Activated CD4-positive, alpha-beta T cell treated with anti-CD3 and anti-CD28 coated beads, Interleukin-2, amount 50 U/mL, for 24 hours (primary cell): ENCODE measurements at places on chromosomes 2 and 18.
A peak's percentile ranks its signal among the peaks of the same experiment; 100 is the strongest.

GRCh38 chr2:225340923-225341322 is 58.6 kb upstream of the NYAP2 start:
- DNase-seq, result no peak

- DNase-seq, result no peak
Measured at GRCh38 chr2:144071461-144071860, 448.5 kb downstream of the ZEB2 start.

DNA sequence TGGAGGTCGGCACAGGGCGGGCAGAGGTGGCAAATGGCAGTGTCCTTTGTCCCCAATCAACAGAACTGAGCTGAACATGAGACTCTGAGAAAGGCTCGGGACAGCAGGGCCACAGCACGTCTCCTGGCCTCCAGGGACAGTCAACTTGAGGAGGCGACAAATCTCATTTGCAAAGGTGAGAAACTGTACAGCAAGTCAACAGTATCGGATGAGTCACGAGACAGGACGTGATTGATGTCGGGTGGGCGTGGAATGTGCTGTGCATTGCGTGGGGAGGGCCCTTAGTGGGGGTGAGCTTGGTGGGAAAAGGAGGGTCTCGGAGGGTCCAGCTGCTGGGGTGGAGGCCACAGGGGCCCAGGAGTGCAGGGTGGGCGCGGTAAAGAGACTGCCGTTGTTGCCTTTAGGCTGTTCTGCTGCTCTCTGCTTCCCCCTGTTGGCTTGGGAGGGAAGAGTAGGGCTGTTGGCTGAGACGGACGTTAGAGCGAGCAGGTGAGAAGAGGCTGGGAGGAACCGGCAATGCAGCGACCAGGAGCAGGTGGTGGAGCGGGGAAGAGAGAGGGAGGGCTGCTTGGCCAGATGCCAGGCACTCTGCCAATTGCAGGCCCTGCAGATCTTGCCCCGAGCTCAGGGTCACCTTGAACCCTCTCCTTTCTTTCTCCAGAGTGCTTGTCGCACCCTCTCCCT is 164.3 kb downstream of the BCL2 start:
- peak; percentile 86 for DNase-seq

DNA sequence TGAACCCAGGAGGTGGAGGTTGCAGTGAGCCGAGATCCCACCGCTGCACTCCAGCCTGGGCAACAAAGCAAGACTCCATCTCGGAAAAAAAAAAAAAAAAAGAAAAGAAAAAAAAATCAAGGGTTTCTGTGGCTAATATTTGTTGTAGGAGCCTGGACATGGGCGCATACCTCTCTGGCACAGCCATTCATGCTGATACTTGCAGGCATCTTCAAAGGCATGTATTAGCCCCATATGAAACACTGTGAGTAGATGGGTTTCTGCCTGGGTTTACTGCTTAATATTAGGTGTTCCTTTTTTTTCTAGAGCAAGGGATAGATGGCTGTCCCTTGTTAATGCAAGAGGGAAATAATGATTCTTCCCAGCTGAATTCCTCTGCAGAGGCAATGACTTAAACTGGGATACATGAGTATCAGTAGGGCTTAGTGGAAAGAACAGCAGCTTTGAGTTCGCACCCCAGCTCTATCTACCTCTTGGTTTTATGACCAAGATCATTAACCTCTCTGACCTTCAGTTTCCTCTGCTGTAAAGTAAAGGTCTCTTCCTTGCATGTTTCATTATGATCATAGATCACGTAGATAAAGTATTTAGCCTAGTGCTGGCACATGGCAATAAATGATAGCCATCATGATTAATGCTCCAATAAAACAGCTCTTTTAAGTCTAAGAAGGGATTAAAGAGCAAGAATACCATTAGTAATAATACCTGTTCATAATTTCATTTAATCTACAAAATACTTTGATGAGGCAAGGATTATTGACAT is 4.5 kb upstream of the ATL2 start:
- no peak for DNase-seq

GRCh38 chr18:60446821-60447220 is 74.2 kb upstream of the MC4R start:
- no peak for DNase-seq

DNA sequence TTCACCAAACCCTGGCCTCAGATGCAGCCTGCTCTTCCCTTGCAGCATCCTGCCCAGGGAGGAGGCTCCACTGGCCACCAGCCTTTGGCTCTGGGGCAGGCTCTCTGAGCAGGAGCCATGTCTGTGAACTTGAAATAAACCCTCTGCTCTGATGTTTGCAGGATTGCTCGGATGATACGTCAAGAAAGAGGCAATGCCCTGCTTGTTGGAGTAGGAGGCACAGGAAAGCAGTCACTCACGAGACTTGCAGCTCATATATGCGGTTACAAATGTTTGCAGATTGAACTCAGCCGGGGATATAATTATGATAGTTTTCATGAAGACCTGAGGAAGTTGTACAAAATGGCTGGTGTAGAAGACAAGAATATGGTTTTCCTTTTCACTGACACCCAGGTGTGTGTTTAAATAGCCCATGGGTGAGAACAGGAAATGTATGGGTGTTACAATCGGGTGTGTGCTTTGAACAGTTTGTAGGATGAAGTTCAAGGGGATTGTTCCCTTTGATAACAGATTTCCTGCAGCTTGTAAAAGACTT is 177.9 kb downstream of the DNAH6 start:
- peak; percentile 11 for DNase-seq

DNA sequence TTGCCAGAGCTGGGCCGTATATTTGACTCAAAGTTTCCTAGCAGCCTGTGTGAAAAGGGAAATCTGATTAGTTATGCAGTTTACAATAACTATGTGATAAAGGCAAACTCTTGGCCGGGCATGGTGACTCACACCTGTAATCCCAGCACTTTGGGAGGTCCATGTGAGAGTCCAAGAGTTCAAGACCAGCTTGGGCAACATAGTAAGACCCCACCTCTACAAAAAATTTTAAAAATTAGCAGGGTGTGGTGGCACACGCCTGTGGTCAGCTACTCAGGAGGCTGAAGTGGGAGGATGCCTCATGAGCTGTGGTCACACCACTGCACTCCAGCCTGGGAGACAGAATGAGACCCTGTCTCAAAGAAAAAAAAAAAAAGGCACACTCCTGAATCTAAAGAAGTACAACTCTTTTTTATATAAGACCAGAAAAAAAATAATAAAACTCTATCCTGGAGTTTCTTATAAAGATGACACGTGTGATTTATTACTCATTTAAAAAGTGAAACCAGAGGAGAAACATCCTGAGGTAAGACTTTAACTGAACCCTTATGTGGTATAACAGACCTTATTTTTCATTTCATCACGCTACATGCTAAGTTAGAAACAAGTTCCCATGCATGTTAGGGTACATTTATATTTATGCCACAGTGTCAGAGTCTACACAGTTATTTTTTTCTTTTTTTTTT is 32.6 kb upstream of the KCMF1 start:
- peak; percentile 64 for DNase-seq

- no peak for DNase-seq
Measured at GRCh38 chr2:25825238-25825637, 53.0 kb downstream of the ASXL2 start.

- no peak for DNase-seq
Measured at GRCh38 chr2:100875516-100876230, 55.7 kb downstream of the NPAS2 start.

- DNase-seq, result no peak
Measured at GRCh38 chr2:237798236-237799059, at the start of gene RBM44. TSS of gene RBM44 (plus strand) at chr2:237798779. CDS start at chr2:237813610, 14,831 bp downstream.

GRCh38 chr2:207437524-207438143 is 92.1 kb upstream of the CREB1 start:
- DNase-seq, result no peak

- no peak for DNase-seq
Measured at GRCh38 chr18:79961527-79962291, 2.7 kb upstream of the HSBP1L1 start.

GRCh38 chr2:232543928-232544631 is 4.6 kb downstream of the CHRNG start:
- no peak for DNase-seq

- DNase-seq, result no peak
Measured at GRCh38 chr2:68556381-68556780, 87.0 kb upstream of the PROKR1 start.

DNA sequence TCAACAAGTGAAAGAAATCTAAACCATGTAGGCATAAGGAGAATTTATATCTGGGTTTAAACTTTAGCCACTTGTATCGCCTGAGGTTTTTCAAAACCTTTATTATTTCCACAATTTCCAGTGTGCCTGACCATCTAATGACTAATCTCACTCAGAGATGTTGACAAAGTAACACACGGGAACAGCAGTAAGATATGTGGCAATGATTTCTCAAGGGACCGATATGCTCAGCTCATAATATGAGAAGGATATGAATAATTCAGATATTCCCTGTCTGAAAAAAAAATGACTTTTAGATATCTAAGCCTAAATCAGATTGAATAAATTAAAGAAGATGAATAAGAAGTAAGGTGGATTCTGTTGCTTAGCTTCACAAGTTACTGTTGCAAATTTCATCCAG is 43.5 kb downstream of the TMEM163 start:
- no peak for DNase-seq

GRCh38 chr2:163466331-163467250 is 269.2 kb downstream of the FIGN start:
- no peak for DNase-seq

DNA sequence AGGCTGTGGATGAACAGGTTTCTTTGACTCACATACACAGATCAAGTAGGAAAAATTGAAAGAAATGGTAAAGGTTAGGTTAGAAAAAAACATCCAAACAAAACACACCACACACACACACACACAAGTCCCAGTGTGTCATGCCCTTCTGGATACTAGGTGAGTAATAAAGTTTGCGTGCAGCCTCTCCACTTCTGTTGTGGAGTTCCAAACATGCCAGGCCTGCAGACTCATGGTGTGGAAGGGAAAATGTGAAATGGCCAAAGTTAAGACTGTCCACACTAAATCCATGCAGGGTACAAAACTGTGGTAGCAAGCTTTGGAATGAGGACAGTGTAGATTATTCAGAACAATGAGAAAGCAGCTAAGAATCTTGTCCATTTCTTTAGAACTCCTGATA is 114.6 kb downstream of the IKZF2 start:
- DNase-seq, result no peak

- no peak for DNase-seq
Measured at GRCh38 chr2:212145121-212145520, 393.5 kb downstream of the ERBB4 start.

GRCh38 chr2:102144128-102144527 is 1.6 kb downstream of the IL1R1 start:
- no peak for DNase-seq

DNA sequence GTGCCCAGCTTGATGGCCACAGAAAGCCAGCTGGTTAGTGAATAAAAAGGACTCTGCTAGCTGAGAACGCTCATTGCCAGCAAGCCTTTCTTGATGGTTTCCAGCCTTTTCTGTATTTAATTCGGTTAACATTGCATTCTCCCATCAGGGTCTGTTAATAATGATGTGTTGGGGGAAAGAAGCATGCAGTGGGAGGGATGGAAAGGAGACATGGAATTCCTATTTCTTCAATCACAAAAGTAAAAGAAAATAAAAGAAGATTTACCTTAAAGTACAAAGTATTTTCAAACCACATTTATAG is 141.9 kb upstream of the RBBP8 start:
- no peak for DNase-seq

GRCh38 chr2:230256733-230257332 is 31.3 kb downstream of the SP140 start:
- no peak for DNase-seq

DNA sequence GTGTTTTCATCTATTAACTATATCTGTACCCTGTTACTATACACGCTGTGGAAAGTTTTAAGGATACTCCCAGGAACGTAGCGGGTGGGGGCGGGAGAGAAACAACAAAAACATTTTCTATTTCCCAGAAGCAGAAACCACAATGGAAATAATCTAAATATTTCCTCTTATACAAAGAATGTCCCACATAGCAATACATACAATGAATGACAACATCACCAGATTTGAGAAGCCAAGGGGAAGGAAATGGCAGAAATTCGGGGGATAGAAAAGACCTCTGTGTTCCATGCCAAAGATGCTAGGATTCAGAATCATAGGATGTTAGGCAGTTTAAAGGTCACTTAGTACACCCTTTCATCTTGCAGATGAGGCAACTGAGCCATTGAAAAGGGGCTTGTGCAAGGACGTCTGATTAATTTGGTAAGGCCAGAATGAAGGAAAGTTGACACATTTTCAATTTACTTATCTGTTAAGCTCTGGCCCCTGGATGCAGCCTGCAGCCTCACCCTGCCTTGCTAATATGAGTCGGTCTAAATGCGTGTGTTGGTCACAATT is 41.1 kb upstream of the SCYGR1 start:
- DNase-seq, result no peak

- no peak for DNase-seq
Measured at GRCh38 chr2:62112179-62112578, 83.7 kb upstream of the B3GNT2 start.

GRCh38 chr2:59250307-59250677 is 1009.2 kb upstream of the FANCL start:
- DNase-seq, result no peak

GRCh38 chr2:1717113-1717512 is 27.2 kb downstream of the PXDN start:
- DNase-seq, result no peak

- DNase-seq, result no peak
Measured at GRCh38 chr2:24691806-24692205, 101.4 kb downstream of the PTRHD1 start.

GRCh38 chr2:218360453-218360852 is 3.8 kb downstream of the CATIP start:
- DNase-seq, result no peak

DNA sequence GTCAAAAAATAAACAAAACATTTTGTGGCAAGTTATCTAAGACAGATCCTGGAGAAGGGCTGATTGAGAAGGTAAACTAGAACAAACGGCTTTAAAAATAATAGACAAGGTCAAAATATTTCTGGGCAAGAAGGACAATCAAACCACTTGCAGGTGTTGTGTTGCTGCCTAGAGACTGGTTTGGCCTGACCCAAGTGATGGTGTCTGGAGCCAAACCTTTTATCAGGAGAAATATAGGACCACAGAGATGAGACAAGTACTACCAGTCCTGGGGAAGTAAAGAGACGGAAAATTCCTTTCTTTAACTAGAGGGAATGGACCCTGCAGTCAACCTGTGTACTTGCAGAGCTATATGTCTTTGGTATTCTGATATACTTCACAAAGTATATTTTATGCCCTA is 44.2 kb downstream of the PLCL1 start:
- no peak for DNase-seq
